ENCODE measurements at places on chromosomes 6 and 20. TPM values are rescaled to one million over a fixed set of nuclear protein-coding genes. Genes with fewer than 3 reads are reported as not detected.

The MROH8 gene
- 7.8 TPM for polyA plus RNA-seq

The SLC32A1 gene
- 3.0 TPM for polyA plus RNA-seq

The TSBP1 gene
- 0.13 TPM for polyA plus RNA-seq

The HLA-DOA gene
- 3.8 TPM for polyA plus RNA-seq

The HINT3 gene
- polyA plus RNA-seq: 35.6 TPM

The HLA-B gene
- polyA plus RNA-seq: 145 TPM

The RBM38 gene
- polyA plus RNA-seq: 34.5 TPM

The LY6G6C gene
- polyA plus RNA-seq: 0.41 TPM

The CST7 gene
- polyA plus RNA-seq: 0.38 TPM

The SLC2A4RG gene
- 124 TPM for polyA plus RNA-seq

The OSTM1 gene
- polyA plus RNA-seq: 21.2 TPM

The FAXC gene
- polyA plus RNA-seq: 5.1 TPM

The DDX43 gene
- 0.37 TPM for polyA plus RNA-seq

The TRIM38 gene
- 10.0 TPM for polyA plus RNA-seq

The RSPH9 gene
- polyA plus RNA-seq: 1.7 TPM

The PBOV1 gene
- polyA plus RNA-seq: 0.15 TPM

The SNX21 gene
- 21.0 TPM for polyA plus RNA-seq

The CLVS2 gene
- 0.29 TPM for polyA plus RNA-seq

The SMLR1 gene
- polyA plus RNA-seq: 3.1 TPM

The TDRD6 gene
- polyA plus RNA-seq: 2.1 TPM

The OR2W1 gene
- polyA plus RNA-seq: not detected

The SAMD5 gene
- 16.9 TPM for polyA plus RNA-seq

The VSX1 gene
- polyA plus RNA-seq: not detected

The PTCHD4 gene
- 0.88 TPM for polyA plus RNA-seq

The OXT gene
- polyA plus RNA-seq: 1.5 TPM

The HDGFL1 gene
- not detected for polyA plus RNA-seq

The FBXL4 gene
- 26.2 TPM for polyA plus RNA-seq

The TMEM14B gene
- 114 TPM for polyA plus RNA-seq

The MUCL3 gene
- polyA plus RNA-seq: 0.08 TPM

The DDRGK1 gene
- polyA plus RNA-seq: 44.0 TPM

The DTD1 gene
- 35.8 TPM for polyA plus RNA-seq

The SEL1L2 gene
- polyA plus RNA-seq: not detected

The PAX1 gene
- polyA plus RNA-seq: 0.26 TPM

The GRM4 gene
- 0.74 TPM for polyA plus RNA-seq

The AGPAT4 gene
- 18.7 TPM for polyA plus RNA-seq

The SOX18 gene
- polyA plus RNA-seq: 12.1 TPM

The CPXM1 gene
- polyA plus RNA-seq: 225 TPM

The ATP9A gene
- 58.5 TPM for polyA plus RNA-seq

The PLCB1 gene
- polyA plus RNA-seq: 36.5 TPM

The LY6G6F gene
- 1.2 TPM for polyA plus RNA-seq

The NUP153 gene
- polyA plus RNA-seq: 56.3 TPM

The MCHR2 gene
- not detected for polyA plus RNA-seq

The ASIP gene
- polyA plus RNA-seq: not detected

The MAK gene
- polyA plus RNA-seq: 1.4 TPM

The CTAGE9 gene
- polyA plus RNA-seq: not detected

The IPCEF1 gene
- polyA plus RNA-seq: 4.7 TPM

The RAET1L gene
- polyA plus RNA-seq: not detected

The ZSCAN9 gene
- 28.8 TPM for polyA plus RNA-seq

The CDKAL1 gene
- 18.2 TPM for polyA plus RNA-seq

The GPR31 gene
- polyA plus RNA-seq: not detected

The LY86 gene
- polyA plus RNA-seq: 2.1 TPM
